ENCODE measurements at places on chromosomes 7 and 10.

GRCh38 chr7:157397731-157398691 is 61.2 kb downstream of the DNAJB6 start:
- DNase-seq, result no peak

GRCh38 chr10:3068201-3068967 is 1.0 kb downstream of the PFKP start:
- peak; percentile 66 for DNase-seq

DNA sequence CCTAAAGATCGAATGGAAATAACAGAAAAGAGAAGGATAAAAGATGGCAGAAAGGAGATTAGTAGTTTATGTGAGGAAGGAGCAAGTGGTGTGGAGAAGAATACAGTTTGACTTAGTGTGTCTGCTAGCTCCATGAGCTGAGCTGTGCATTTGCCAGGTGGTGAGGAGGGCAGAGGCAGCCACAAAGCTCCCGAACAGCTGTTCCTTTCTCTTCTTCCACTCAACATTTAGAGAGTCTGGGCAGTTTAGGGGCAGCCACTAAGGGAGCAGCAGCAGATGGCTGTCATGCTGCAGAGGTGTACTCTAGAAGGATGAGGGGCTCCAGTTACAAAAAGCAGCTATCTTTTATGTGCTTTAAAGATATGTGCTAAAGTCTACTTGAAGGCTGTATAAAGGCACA is 674.4 kb downstream of the GRM8 start:
- no peak for DNase-seq

DNA sequence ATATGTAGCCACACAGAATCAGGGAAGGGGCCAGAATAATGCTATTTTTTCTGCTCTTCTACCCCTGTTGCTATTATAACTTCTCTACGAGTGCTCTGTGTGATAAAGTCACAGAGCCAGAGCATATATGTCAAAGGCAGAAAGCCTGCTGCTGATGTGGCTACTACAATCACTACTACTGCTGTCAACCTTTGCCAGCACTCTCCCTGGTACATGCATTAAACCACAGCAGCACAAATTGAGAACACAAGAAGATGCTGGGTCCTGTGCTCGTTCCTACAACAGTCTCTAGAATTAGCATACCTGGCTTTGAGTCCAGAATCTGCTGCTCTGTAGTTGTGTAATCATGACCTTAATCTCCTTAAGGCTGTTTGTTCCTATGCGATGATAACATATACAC is 108.6 kb downstream of the SEMA3A start:
- no peak for DNase-seq

DNA sequence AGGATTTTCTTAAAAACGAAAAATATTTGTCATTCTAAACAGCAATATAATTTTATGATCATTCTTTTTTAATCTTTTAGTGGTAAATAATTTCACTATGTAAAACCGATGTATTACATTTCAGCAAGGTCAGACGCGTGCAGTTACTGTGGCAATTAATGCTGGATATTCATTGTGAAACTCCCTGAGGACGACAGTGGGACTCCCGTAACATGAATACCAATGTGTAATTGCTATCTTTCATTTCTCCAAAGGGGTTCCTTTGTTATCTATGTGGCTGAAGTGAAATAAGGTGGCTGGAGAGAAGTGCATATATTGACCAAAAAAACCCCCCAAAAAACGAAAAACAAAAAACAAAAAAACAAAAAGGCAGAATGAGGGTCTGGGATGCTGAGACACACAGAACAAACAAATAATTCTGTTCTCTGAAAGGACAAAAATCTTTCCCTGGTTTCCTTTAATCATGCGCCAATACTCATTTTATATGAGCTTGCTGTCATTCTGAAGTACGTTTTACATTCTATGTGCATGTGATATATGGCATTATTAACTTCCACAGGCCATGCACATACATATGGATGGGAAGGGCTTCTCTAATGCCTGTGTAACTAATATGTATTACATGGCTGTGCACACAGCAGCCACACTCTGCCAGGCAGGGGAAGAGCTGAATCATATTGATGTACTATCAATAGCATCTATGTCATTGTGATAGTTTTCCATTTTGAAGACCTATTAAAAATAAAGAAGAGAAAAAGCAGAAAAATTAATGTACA is 161.4 kb downstream of the RAPGEF5 start:
- no peak for DNase-seq

GRCh38 chr10:89207801-89208551 is 859 bp upstream of the CH25H start:
- DNase-seq, result no peak

DNA sequence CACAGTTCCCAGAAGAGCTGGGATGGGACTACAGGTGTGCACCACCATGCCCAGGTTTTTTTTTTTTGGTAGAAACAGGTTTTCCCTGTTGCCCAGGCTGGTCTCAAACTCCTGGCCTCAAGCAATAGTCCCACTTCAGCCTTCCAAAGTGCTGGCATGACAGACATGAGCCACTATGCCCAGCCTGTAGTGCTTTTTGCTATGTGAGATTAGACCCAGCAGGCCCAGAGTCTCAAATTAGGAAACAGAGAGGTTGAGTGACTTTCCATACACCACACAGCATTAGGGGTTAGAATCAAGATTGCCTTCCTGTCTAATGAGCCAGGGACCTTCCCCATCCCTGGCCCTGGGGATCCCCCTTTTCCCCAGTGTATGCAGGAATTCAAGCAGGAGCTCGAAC is 90.8 kb upstream of the KCTD7 start:
- DNase-seq, result no peak

- DNase-seq, result no peak
Observed at GRCh38 chr10:133042061-133042460, 45.7 kb upstream of the ADGRA1 start.

GRCh38 chr10:26829810-26830515 is 30.8 kb downstream of the ABI1 start:
- DNase-seq, result no peak

DNA sequence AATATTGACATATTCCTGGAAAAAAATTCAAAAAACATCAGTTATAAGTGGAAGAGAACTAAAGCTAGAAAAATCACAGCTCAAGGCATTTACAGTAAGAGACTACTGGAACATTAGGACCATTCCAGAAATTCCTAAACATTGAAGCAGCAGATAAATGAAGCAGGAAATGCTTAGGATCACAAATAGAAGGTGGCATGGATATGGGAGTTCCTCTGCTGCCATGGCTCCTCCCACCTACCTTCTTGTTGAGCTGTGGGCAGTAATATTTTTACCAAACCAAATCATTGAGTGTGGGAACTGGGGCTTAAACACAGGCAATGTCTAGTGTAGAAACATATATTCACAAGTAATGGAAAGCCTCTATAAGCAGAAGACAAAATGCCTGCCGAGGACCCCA is 292.8 kb downstream of the ANKRD7 start:
- DNase-seq, result no peak

DNA sequence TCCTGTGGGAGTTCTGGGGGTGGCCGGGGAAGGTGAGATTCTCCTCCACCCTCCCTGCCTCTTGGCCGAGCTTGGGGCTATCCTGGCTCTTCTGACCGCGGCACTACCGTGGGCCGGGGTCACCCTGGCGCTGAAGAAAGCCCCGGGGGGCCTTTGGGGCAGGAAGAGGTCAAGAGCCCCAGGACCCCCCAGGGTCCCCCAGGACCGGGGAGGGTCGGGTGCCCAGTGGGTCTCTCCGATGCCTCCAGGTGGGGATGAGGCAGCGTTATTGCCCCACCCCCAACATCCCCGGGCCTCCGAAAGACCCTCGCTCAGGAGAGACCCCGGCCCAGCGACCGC is 439 bp upstream of the KNDC1 start:
- DNase-seq, result no peak

- no peak for DNase-seq
Observed at GRCh38 chr10:109411917-109412316, 511.4 kb downstream of the XPNPEP1 start.

DNA sequence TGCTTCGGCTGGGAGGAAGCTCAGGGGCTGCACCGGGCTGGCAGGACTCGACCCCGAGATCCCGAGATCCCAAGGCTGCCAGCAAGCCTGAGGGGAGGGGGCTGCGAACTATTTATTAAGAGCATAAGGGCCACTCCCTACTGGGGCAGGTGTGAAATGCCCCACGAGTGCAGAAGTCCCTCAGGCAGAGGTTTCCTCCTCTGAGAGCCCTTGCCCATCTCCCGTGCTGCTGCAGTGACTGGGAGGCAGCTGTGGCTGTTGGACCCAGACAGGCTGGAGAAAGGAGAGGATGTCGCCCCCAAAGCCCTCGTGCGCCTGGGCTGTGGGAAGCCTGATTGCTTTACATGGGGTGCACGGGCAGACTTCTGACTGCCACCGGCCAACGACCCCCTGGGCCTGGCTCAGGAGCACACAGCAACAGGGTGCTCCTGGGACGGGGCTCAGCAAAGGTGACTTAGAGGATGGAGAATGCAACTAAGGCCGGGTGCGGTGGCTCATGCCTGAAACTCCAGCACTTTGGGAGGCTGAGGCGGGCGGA is 39.8 kb downstream of the RGS10 start:
- no peak for DNase-seq

DNA sequence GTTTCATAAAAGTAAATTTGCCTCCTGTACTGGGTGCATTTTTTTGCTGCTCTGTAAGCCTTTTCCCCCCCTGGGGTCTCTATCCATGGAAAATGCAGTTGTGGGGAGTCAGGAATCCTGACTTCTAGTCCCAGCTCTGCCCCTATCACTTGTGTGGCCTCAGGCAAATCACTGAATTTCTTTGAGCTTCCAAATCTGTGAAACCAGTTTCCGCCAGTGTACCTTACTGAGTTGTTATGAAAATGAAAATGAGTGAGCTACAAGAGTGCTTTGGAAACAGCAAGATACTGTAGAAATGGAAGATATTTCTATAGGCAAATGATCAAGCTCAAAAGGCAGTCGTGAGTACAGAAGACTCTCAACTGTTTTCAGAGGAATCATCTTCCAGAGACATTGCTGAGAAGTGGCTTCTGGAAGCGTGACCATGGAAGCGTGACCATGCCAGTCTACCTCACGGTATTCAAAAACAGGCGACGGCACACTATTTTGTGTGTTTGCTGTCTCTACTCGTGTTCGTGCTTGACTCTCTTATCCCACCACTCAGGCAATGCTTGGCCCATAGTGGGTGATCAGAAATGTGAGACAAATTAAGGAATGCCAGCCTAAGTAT is 107.4 kb downstream of the ATXN7L1 start:
- no peak for DNase-seq

GRCh38 chr10:35639021-35639727 is 2.9 kb downstream of the FZD8 start:
- no peak for DNase-seq

GRCh38 chr10:80670774-80671173 is 133.1 kb downstream of the SH2D4B start:
- DNase-seq, result no peak

DNA sequence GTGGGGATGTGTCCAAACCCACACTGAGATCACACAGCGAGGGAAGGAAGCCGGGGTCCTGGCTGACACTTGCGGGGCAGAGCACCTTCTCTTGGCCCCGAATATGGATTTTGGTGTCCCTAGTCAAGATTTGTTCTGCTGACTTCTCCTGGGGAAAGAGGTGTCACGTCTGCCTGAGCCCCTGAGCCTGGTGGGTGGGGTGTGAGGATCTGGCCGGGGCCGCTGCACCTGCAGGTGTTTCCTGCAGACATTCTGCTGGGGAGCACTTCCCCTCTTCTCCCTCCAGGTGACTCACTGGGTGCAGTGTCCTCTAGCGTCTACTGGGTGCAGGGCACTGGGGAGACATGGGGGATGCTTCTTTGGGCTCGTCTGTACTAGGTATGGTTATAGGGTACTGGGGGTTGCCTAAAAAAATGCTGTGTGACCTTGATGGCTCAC is 99.2 kb downstream of the GRK5 start:
- DNase-seq, result peak; percentile 90

GRCh38 chr10:125062914-125063230 is 97.5 kb downstream of the CTBP2 start:
- no peak for DNase-seq

GRCh38 chr10:12638103-12638502 is 288.8 kb downstream of the CAMK1D start:
- DNase-seq, result peak; percentile 86

GRCh38 chr10:35579726-35580422 is 25.3 kb upstream of the GJD4 start:
- no peak for DNase-seq

GRCh38 chr10:123967626-123968243 is 76.1 kb upstream of the CPXM2 start:
- peak; percentile 50 for DNase-seq

- no peak for DNase-seq
Observed at GRCh38 chr7:88278881-88279280, 27.8 kb downstream of the STEAP4 start.

DNA sequence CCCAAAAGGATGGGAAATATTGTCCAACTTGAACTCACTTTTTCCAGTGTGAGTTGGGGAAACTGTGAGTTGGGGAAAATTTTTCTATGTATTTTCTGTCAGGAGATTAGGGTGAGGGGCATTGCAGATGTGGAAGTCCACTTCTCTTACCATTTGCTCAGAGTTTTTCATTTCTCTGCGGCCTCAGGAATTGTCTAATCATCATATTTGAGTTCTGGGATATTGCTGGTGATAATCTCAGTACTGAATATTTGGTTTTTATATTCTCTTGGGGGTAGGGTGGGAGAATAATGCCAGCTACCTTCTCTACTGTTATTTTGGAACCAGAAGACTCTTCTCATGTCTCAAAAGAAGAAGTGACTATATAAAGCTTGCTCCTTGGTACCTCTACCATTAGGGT is 141.3 kb upstream of the SLC13A1 start:
- no peak for DNase-seq

DNA sequence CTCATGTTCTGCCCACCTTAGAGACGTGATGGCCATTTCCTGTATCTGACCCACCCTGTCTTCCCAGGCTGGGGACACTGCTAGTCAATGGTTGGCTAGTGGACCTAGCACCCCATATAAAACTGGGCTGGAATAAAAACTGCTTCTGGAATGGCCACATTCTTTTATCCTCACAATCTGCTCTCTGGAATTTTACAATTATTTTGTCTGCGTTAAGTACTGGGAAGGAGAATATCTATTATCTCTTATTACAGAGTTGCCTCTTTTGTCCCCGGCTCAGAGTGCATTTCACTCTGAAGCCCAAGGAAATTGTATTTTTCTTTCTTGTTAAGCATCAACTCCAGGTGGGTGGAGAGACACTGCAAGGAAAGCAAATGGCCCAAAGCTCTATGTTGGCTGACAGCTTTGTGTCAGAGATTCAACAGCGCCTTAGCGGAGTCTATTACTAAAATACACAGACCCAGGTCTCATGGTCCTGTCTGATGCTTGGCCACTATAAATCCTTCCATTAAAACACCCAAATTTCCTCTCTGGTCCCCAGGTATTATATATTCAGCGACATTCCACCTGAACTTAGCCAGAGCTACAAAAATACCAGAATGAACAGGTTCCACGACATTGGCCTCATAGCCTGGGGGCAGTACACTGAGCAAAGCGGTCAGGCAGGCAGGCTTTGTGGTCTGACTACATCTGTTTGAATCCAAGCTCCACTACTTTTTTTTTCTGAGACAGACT is 121.7 kb downstream of the PRPF18 start:
- no peak for DNase-seq

GRCh38 chr7:143394068-143394467 is 12.9 kb downstream of the ZYX start:
- DNase-seq, result no peak
